HCT116 (cell line): ENCODE measurements at places on chromosomes 11 and 22.

GRCh38 chr11:6663794-6664469 lies 8.3 kb upstream of the DCHS1 start:
- DNase-seq, result no peak

DNA sequence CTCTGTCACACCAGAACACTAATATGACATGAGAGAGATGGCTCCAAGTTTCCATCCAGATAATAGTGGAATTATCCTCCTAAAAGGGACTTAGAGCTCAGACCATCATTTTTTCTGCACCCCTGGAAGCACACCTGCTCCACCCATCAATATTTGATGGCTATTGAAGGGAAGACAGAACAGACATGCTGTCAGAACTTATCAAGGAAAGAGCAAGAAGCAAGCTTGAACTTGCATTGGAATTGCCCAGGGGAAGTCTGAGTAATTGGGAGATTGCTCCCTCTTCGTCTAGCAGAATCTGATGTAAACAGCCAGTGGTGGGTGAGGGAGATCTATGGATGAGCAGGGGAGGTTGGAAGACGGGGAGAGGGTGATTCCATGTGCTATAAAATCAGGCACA lies 874.4 kb upstream of the TENM4 start:
- DNase-seq, result no peak

DNA sequence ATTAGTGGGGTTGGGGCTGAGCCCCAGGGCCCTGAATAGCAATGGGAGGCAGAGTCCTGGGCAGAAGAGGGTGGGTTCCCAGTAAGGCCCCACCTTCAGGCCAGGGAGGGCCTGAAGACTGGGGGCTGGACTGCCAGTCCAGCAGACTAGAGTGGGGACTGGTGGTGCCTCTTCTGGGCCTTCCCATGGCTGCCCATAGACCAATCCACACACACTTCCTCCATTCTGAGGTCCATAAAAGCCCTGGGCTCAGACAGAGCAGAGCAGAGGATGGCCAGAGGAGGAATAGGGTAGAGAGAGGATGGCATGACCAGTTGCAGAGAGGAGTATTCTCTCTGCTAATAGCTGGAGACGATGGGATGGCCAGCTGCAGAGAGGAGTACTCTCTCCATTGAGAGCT lies 111.9 kb downstream of the ATG16L2 start:
- DNase-seq, result no peak

DNA sequence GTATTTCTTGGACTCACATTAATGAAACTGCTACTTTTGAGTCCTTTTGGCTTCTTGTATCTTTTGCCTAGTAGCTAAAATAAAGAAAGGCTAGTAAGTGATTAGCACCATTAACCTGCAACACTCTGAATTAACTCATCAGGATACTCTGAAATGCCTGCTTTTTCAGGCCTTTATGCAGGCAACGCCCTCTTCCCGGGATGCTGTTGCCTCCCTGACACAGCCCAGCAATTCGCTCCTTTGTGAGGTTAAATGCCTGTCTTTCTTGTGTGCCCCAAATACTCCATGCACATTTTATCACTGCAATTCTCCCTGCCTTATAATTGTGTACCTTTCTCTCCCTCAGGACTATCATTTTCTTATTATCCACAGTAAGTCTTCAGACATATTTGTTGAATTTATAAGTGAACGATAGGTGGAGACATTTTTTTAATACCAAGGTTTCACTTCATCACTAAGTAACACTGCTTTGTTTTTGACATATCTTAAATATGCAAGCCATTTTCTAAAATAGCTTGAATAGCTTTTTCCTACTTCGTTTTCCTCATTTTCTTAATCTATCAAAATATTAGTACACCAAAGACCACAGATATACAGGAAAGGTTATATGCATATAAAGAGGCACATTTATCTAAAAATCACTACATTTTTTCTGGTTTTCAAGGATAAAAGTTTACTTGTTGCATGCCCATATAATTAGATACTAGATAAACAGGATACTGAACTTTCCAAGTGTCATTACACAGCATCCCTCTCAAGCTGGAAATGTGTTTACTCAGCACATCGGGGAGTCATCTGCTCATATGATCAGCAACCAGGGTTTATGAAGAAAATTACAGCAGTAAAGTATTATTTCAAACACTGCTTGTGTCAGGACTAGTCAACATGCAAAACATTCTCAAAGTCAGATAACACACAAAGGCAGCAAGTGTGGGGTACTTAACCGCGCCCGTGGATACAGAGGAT lies 48.5 kb upstream of the DDI1 start:
- no peak for DNase-seq

- no peak for DNase-seq
Measured at GRCh38 chr11:96827164-96827563, 437.4 kb downstream of the JRKL start.

- DNase-seq, result no peak
Measured at GRCh38 chr11:131560287-131560686, 189.9 kb downstream of the NTM start.

DNA sequence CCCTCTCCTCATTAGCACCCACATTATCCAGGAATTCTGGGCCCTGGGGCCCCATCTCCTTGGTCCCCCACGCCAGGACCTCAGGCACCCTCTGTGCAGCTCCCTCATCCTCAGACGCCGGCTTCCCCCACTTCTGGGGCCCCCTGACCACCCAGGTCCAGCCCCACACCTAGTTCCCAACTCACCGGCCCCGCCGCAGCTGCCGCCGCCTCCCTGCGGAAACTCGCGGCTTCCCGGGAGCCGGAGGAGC lies at the start of gene PCSK7:
Gene PCSK7, minus strand, starts transcription at position 232 of the 250 bp plus-strand sequence. CDS start 2,229 bp downstream, outside the sequence.
- no peak for DNase-seq

GRCh38 chr11:45258982-45259530 lies 27.1 kb downstream of the SYT13 start:
- DNase-seq, result no peak

GRCh38 chr11:78795621-78796261 lies 221.1 kb upstream of the NARS2 start:
- no peak for DNase-seq

GRCh38 chr11:118896472-118896913 lies 12.8 kb downstream of the CXCR5 start:
- no peak for DNase-seq

- DNase-seq, result no peak
Measured at GRCh38 chr11:47541070-47541469, 11.9 kb downstream of the CELF1 start.
